Esophagus squamous epithelium (tissue), 5 donors: ENCODE measurements at places on chromosomes 3 and 15.

DNA sequence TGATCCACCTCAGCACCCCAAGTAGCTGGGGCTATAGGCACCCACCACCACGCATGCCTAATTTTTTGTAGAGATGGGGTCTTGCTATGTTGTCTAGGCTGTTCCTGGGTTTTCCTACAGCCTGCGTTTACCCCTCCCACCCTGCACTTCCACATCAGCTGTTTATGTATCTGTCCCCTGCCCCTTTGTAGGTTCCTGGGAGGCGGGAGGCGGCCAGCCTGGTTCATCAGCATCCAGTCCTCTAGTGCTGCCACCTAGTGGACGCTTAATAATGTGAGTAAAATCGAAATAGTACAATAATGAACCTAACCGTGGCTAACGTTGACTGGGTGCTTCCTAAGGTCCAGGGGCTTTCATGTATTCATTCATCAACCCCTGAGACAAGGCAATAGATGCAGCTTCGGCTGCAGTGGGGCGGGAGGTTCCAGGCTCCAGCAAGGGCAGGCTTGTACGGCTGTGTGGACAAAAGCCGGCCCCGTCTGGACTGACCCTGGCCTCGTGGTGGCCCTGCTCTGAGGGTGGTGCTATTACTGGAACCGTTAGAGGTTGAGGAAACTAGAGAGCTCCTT is 1.2 kb upstream of the LCTL start:
- no peak for DNase-seq

- no peak for DNase-seq
Measured at GRCh38 chr3:105398437-105398836, 31.7 kb downstream of the ALCAM start.

- no peak for DNase-seq
Measured at GRCh38 chr3:49295489-49296058, 18.5 kb upstream of the C3orf62 start.

GRCh38 chr3:86938416-86939105 is 52.4 kb downstream of the VGLL3 start:
- DNase-seq = no peak
